ENCODE measurements at places on chromosomes 6 and 20.

GRCh38 chr6:9437836-9438235 lies 977.0 kb downstream of the TFAP2A start:
- no peak for DNase-seq

- DNase-seq: no peak
Observed at GRCh38 chr6:28353981-28354676, 4.4 kb downstream of the ZKSCAN3 start.

- no peak for DNase-seq
Observed at GRCh38 chr20:37890643-37891042, 12.3 kb upstream of the VSTM2L start.

DNA sequence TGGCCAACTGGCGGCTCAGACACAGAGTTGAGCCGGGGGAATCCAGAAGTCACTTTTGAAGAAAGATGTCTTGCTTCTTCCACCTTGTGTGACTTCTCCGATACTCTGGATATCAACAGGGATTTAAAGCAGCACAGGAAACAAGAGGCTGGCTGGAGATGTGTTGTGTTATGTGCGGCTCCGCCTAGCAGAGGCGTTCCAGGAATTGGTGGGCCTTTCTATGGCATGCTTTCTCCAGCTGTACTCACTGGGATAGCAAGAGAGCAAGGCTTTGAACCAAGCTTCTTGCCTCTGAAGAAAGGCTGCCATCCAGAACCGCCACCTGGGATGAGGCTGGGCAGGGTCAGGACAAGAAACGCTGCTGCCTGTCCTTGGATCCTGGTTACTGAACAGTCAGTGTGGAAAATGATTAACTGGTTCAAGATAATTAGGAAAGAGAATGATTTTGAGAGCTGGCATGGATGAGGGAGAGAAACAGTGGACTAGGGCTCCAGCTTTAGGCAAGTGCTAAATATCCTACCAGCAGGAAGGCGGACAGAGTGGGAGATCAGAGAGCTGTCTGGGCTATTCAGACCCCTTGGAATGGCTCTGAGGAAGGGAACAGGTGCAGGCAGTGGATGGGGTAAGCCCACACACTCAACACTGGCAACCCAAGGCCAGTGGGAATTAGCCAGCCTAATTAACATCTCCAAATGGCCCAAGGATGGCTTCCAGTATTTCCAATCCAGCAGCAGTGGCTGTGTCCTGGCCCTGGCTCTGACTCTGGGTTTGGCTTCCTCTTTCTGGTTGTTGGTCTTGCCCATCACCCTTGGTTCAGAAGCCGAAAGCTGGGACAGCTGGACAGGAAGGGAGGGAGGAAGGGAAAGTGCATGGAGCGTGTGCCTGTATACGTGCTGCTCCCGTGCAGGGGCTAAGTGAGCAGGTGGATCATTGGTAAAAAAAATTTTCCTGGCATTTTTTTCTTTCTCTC lies 31.9 kb downstream of the INSM1 start:
- DNase-seq: no peak

DNA sequence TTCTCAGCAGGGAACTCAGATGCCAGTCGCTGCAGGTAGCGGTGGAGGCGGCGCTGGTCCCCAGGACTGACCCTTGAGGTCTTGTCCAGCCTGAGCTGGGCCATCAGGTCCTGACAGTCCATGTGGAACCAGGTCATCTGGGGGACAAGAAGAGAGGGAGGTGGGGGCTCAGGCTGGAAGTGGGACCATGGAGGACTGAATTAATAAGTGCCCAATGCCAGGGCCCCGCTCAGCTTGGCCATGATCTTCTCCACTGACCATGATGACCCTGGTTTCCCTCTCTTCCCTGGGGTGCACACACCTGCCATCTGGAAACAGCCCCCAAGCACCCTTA lies 47.0 kb downstream of the KIAA1755 start:
- DNase-seq: no peak
